Cortex of kidney (tissue), 1 donor: ENCODE measurements at places on chromosomes 1 and 21.

- DNase-seq = no peak
These were observed 40.9 kb downstream of the VPS26C start for GRCh38 chr21:37226041-37226920.

DNA sequence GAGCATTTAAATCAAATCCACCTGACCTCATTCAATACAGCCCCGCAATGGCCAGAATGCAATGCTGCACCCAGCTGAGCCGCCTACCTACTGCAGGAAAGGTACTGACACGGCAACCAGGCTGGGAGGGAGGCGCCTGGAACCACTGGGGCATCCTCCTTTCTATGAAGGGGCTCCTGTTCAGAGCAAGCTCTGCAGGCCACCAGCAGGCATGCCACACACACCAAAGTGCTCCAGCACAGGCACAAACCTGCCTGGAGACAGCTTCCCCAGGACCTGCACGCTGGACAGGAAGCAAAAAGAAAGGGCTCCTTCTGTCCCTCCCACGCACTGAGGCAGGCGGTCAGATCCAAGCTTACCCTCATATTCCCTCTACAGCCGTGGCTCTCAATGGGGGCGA, 21.2 kb downstream of the CTNNBIP1 start:
- DNase-seq = no peak

GRCh38 chr1:181809991-181810545, 251.4 kb downstream of the ZNF648 start:
- DNase-seq = no peak

DNA sequence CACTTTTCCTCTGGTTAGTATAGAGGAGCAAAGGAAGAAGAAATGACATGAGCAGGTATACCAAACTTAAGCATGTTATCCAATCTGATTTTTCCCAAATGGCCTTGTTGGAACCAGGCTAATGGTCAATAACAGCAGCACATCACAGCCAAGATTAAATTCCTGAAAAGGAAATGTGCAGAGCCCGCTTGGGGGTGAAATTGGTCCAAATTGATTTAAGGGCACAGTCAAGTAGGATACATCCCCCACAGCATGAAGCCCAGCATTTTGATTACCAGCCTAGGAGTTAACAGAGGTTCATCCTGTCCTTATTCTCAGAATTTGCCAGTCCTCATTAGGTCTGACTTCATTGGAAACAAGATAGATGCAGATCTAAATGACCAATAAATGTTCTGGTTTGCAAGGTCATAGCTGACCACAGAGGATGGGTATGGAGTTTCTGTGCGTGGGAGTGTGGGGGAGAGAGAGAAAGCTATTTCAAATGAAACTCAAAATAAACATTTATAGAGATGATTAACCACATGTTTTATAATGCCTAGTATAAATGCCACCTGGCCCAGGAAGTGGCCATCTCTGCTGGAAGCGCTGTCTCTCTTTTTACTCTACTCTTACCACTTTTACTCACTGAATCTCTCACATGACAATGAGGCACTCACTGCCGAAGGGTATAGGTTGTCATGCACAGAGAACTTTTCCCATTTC, 38.7 kb downstream of the RGS5 start:
- DNase-seq = no peak
